Stomach (tissue), 19 donors: ENCODE measurements at places on chromosomes 3 and 15. TPM values are rescaled to one million over a fixed set of nuclear protein-coding genes. Genes with fewer than 3 reads are reported as not detected.

DNA sequence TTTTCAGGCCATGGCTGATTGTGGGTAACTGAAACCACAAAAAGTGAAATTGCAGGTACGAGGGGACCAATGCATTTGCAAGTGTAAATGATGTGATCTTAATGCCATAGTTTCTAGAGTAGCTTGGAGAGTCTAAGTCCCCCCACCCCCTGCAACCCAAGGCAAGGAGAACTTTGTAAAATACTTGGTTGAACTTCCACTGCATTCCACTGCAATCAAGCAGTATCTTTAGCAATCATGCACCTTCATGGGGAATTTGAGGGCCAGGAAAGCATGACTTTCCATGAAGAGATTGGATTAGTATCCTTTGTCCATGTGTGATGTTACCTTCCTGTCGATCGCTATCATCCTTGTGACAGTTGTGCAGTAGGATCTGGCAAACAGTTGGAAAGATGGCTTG lies 11.4 kb upstream of the CYP8B1 start:
- DNase-seq, result no peak

DNA sequence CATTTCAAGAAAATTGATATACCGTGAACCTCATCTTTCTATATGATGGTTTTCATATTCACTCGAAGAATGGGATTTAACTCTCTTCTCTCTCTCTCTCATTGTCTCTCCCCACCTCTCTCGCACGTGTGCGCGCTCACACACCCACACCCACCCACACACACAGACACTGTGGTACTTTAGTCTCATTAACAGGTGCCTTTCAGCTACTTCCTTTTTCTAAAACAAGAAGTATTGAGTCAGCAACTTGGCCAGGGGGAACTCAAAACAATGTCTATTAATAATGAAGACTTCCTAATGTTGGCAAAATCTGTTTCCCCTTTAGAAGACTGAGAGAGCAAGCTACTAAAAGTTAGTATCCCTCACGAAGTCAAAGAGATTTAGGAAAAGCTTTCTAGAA lies 150.7 kb downstream of the TMCO5A start:
- DNase-seq, result no peak

DNA sequence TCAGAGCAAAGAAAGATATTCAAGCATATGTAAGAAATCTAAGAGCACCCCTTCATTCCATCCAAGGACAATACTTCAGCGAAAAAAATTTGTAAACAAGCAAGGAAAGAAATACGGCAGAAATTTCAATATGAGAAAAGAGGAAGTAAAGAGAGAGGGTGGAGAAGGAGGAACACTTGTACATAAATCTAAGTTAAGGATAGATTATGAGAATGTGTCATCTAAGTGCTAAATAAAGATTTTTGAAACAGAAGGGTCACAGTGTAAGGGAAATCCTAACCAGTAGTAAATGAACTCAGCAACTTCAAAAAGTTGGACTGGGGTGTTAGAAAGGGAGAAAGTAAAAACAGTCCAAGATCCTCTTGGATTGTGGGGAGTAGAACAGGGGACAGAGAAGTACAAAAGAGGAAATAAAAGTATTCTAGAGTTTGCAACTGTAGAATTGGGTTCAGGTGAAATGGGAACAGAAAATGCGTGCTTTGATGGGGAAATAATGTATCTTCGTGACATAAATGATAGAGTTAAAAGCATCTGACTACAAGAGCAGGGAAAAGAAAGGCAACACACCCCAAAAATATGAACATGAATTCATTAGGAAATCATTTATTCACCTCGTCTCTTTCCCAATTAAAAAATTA lies 68.5 kb upstream of the ATP13A5 start:
- no peak for DNase-seq

DNA sequence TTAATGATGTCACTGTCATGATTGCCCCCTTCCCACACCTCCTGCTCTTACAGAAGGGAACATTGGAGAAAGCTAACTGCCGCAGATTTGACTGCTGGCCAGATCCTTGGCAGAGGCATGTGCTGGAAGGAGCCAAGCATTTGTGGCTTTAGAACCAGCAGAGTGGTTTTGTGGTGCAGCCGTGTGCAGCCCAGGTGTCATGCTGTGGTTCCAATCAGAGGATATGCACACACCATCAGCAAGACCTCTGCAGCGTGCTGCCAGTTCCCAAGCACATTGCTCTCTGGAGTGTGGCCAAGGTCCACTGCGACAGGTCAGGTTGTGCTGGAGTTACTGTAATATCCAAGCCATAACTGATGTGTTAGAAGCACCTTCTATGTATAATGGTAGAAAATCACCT lies 61.6 kb downstream of the OTOL1 start:
- DNase-seq, result no peak

- DNase-seq, result no peak
Observed at GRCh38 chr3:149603126-149604074, 54.4 kb downstream of the WWTR1 start.

SCAANT1 gene
- polyA plus RNA-seq, result not detected

DNA sequence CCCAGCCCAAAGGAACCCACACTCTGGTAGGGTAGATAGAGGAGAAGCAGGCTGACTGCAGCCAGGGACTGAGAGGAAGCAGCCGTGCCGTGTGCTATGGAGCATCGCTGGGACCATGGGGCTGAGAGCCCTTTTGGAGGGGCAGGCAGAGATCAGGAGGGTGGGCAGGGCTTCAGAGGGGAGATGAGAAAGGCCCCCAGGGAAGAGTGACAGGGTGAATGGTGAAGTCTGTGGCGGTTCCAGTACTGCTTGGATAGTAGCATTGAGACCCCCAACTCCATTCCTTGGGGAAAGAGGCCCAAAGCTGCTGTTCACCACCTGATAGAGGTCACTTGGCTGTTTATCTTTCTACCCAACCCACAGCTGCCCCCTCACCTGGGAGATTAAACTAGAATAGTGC lies 80.0 kb upstream of the MRPS22 start:
- no peak for DNase-seq

DNA sequence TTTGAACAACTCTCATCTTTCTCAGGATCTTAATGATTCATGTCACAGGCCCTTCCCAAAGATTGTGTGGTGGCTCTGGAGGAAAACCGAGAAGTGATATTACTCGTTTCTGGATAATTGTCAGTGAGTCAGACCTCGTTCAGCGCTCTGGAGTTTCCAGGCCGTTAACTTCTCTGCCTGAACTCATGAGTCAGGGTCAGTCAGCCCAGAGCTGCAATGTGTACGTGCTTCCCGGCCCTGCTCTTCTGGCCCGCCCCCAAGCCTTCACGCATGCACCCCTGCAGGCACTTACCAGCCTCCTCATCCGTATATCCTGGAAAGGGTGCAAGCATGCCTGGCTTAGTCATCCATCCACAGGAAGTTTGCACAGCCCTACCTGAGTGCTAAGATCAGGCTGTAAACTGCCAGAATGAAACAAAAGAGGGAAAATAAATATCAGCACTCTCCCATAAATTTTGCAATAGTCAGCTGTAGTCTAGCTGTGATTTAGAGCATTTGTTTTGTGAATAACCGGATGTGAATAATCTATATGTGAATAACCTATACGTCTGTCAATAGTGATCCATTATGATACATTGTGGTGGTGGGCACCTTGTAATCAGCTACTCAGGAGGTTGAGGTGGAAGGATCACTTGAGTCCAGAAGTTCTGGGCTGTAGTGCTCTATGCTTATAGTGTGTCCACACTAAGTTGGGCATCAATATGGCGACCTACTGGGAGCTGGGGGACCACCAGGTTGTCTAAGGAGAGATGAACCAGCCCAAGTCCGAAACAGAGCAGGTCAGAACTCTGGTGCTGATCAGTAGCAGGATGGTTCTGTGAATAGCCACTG lies 35.3 kb upstream of the SEMA4B start:
- DNase-seq, result peak; percentile 94

CYP8B1 gene
- polyA plus RNA-seq, result not detected

DNA sequence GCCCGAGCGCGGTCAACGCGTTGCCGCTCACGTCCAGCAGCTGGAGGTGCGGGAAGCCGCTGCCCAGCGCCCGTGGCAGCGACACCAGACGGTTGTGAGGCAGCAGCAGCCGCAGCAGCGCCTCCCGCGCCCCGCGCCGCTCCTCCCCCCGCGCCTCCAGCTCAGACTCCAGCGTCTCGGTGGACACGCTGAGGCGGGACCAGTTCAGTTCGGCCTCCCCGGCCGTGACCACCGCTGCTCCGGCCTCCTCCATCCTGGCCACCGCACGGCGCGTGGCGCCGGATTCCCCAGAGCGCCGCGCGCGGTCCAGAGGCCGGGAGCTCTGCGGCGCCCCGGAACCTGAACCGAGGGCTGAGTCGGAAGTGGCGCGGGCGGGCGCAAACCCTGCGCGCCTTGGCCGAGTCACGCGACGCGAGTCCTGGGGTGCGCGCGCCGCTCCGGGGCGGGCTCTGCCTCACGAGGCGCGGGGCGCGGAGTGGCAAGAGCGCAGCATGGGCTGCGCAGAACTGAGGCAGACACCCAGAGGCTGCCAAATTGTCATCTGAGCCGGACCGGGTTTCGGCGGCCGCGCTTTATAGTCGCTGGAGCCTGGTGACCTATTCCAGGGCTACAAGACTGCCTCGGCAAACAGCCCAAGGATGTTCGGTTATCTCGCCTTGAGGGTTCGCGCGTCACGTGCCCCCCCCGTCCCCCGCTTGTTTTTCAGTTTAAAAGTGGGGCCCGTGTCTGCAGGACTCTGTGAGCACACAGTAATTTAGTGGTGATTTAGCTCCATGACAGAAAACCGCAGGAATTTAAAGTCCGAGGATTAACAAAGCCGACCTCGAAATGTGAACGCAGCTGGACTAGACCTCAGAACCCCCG lies at the start of gene LRRC58:
LRRC58 (minus strand) TSS at position 364 of the 864 bp plus-strand sequence; CDS start at position 253, 111 bp downstream.
- DNase-seq, result peak; percentile 98

GRCh38 chr3:101735833-101736232 lies 11.4 kb downstream of the CEP97 start:
- DNase-seq, result no peak

SPATA12 gene
- 0.05 TPM for polyA plus RNA-seq

DNA sequence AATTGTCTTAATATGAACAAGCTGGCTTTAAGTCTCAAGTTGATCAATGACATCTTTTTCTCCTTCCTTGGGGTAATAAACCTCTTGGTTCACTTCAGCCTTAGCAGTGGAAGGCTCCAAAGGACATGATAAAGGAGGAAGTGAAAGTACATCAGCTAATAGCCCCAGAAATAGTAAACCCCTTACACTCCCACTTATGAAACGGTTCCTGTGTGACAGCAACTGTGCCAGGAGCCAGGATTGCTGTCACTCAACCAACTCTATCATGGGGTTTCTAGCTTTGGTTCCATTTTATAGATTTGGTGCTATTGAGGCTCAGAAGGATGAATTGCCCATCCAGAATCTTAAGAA lies 216.7 kb downstream of the ABHD5 start:
- no peak for DNase-seq

KATNBL1 gene
- polyA plus RNA-seq, result 19.4 TPM

DNA sequence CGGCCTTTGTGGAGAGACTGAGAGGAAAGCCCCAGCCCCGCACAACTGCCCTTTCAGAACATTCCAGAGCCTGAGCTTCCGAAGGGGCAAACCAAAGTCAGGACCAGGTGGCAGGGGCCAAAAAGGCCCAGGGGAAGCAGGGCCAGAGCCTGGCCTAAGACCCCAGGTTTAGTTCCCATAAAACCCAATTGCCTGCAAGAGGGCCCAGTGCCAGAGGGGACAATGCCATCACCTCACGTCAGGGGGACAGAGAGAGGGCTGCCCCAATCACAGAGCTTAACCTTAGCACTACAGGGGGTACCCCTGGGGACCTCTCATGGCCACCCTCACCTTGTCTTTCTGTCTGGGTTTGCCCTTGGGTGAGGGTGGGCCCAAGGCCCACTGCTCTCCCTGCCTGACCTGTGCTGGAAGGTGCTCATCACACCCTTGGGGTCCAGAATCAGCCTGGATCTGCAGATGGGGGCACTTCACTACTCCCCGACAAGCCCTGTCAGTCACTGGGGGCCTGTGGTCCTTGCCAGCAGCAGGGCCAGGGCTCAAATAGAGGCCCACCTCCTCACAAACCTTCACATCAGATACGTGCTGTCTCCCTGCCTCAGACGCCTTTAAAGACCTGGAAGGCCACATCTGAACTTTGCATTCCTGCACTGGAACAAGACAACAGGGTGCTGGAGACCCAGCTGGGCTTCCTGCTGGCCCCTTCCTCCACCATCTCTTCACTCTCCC lies 3.8 kb downstream of the CALML4 start:
- no peak for DNase-seq

MESP2 gene
- not detected for polyA plus RNA-seq

OCA2 gene
- polyA plus RNA-seq, result 0.75 TPM

DNA sequence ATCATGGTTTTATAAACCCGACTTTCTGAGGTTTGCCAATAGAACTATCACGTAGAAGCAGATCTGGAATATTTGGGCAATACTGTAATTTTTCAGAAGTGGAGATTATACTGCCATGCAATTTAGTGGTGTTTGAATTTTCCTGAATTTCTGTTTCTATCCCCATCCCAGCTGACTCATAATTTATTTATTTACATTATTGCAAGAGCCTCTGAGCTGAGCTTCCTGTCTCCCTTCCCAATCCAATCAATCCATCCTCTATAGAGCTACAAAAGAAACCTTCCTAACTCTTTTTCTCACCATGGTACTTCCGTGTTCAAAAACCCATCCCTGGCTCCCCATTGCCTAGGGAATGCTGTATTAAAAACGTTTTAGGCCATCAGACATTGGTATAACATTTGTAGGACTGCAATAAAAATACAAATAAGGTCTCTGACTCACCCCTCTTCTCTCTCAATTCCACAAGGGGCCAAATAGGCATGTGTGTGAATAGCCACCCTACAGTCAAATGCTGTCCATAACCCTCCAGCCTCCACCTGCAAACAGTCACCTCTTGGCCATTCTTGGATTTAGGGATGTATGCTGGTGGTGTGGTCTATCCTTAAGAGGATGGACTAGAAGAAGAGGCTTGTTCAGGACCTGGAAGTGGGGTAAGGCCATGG lies 190.7 kb downstream of the CD47 start:
- no peak for DNase-seq

DNA sequence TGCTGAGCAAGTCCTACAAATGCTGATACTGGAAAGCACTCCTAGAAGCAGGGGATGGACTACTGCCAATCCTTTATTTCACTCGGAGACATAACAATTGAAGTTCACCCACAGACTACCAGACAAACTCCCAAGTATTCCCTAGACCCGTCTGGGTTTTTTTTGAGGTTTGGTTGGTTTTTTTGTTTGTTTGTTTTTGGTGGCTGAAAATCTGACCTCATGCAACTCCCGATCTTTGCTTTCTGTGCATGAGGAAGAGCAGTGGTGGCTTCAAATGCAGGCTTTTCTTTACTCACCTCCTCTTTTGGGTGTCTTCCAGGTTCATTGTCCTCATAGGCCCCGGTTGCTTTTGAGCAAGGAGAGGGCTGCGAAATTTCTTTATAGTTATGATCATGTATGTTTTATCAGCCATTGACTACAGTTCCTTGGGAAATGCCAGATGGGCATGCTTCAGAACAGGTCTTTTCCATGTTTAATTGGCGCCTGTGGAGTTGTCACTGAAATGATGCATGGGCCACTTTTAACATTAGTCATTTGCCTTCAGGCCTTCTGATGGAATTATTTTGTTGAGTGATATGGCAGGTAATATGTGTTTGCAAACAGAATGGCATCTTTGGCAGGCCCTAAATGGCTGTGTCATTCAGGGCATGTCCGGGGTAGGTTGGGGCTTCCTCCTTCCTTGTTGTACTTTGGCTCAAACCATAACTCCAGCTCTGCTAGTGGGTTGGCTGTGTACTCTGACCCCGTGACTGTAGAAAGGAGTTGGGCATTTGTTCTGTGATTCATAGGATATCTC lies 81.3 kb upstream of the ZBED2 start:
- DNase-seq, result peak; percentile 56

RNF123 gene
- polyA plus RNA-seq, result 22.0 TPM
